Mammary epithelial cell (primary cell): ENCODE measurements at places on chromosomes 5 and 9. TPM values are rescaled to one million over a fixed set of nuclear protein-coding genes. Genes with fewer than 3 reads are reported as not detected.

DNA sequence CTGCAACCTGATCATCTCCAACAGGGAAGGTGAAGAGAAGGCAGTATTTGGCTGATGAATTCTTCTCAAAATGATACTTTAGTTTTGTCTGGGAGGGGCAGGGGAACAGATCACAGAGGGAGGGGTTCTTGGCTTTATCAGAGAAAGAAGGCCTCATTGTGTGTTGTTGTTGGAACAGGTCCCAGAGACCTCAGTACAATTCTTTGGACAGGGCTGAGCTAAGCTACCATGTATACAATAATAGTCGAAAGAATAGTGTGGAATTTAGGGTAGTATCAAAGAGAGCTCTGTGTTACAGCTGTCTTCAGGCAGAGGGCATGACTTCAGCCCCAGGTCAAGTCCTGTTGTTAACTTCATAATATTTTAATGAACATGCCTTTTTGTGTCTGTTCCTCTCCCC lies 39.9 kb downstream of the ARHGAP26 start:
- DNase-seq = no peak

GRCh38 chr5:94928891-94929290 lies 310.4 kb downstream of the SLF1 start:
- DNase-seq = peak; percentile 32

GRCh38 chr5:135605221-135605620 lies 26.4 kb upstream of the CXCL14 start:
- DNase-seq = no peak

- peak; percentile 59 for DNase-seq
Observed at GRCh38 chr9:115207003-115207836, 89.3 kb upstream of the TNC start.

DNA sequence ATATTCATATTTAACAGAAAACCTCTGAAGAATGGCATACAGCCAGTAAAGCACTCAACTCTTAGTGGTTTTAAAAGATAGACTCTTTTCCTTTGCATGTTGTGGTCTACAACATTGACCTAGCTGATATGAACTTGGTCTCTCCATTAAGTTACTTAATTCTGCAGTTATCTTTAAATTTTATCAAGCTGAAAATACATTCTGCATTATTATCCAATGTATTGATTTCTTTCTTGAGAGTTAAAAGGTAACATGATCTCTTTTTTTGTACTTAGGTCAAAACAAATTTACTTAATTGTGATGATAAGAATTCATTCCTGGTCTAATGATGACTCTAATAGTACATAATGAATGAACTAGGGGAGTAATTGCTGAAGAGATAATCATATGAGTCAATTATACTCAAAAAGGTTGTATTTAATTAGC lies 132.9 kb downstream of the STARD4 start:
- DNase-seq = no peak

- DNase-seq = no peak
Observed at GRCh38 chr5:96963267-96963666, 27.4 kb downstream of the LNPEP start.

- DNase-seq = no peak
Observed at GRCh38 chr9:86470326-86470725, 116.1 kb upstream of the TUT7 start.

DNA sequence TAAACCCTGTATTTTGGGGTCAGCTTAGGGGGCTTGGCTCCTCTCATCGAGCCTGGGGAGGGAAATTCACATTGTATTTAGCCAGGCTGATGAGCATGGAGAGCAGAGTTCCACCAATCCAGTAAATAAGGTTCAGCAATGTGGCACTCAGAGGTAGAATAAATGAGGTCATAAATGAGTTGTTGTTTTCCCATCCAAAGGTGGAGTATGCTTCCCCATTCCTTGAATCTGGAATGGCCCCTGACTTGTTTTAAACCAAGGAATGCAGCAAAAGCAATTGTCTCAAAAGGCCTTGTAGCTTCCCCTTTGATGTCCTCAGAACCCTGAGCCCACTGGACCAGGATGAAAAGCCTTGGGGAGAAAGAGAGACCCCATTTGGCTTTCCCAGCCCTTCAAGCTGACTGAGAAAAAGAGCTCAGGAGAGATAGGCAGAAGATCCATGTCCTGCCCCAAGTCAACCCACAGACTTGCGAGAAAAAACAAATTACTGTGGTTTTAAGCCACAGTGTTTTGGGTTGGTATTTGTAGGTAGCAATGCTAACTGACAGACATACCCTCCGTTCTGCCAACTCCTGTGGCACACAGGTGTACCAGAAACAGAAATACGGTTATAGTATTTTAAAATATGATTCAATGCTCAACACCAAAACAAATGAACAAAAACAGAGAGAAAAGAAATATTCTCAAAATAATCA lies 566.0 kb upstream of the DMAC1 start:
- no peak for DNase-seq

GRCh38 chr5:138946241-138946623 lies 71.1 kb upstream of the LRRTM2 start:
- DNase-seq = no peak

- DNase-seq = no peak
Observed at GRCh38 chr5:132000677-132001453, 10.6 kb downstream of the ACSL6 start.

DNA sequence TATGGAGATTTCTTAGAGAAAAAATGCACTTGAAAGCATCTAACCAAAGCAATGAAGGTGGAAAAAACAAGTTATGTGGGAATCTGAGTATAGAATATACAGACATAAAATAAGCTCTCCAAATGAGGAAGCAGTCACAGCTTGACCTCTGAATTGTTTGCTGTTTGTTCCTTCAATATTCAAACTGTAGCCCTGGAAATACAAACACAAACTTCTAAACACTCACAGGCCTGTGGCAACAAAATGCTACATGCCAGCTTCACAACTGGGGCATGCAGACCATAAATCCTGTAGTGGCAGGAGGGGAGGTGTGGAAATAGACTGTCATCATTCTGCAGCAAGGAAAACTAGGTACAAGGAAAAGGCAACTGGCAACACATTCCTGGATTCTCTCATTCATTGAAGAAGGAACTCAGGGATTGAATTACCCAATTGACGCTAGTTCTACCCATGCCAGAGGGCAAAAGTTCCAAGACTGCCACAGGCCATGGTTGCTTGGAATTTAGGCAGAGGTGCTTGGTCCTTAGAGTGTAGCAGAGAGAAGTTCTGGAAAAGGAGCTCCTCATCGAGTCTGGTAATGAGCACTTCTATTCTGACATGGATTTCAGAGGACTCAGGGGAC lies 349.6 kb downstream of the PDE4D start:
- no peak for DNase-seq

GRCh38 chr5:997001-997474 lies 11.6 kb upstream of the NKD2 start:
- no peak for DNase-seq

DNA sequence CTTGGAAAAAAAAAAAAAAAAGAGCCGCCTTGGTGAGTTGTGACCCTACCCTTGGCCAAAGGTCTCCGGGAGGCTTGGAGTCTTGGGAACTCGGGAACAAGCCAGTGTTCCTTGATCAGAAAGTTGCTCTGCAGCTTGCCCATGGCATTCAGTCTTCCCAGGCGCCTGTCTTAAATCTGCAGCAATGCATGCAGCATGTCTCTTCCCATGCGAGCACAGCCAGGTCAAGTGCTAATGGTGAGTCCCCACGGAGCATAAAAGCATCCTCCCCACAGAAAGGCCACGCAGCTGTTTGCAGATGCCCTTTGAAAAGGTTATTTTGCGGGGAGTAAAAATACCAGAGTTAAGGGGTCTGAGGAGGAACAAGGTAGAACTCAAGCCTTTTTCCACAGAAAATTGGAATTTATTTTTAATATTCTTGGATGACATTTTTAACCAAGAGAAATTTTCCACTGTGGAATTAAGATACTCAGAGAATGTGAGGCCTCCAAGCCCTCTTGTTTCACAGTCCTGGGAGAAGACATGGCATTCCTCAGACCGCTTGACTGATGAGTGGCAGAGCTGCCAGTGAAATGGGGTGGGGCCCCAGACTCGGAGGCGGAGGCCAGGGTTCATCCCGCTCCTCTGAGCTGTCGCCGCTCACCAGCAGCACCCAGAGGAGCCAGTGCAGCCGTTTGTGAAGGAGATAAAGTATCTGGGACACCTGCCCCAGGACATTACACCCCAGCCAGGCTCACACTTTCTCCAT lies 81.6 kb downstream of the CYFIP2 start:
- DNase-seq = no peak

DNA sequence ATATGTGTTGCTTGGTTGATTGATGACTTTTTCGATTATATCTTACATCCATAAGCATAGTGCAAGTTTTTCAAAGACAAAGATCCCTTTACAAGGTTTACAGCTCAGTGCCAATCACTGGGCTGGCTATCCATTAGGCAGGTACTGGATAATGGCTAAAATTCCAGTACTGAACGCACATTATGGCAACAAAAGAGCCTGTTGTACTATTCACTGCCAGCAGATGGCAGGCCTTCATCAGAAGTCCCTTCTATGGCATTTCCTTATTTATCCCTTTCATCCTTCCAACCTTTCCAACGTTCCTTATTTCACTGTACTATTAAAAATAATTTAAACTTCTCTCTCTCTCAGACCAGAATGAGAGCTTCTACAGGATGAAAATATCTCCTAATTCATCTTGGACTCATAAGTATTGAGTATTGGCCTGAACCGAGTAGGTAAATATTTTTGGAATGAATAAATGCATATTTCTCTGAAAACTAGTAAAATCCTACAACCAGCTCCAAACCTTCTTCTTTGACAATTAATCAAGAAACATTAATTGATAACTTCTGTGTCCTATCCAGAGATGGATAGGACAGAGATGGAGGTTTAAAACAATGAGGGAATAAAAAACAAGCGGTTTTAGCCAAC lies 6.7 kb upstream of the WNT8A start:
- peak; percentile 46 for DNase-seq

The LRRC19 gene
- not detected for total RNA-seq

The EFNA5 gene
- 21.6 and 27.0 TPM in 2 replicates for total RNA-seq

The SLC25A48 gene
- 0.17 TPM for total RNA-seq

The GHR gene
- 5.5 TPM for total RNA-seq

The JMY gene
- total RNA-seq = 7.5 and 14.2 TPM in 2 replicates
